ENCODE measurements at places on chromosomes 4 and X.

DNA sequence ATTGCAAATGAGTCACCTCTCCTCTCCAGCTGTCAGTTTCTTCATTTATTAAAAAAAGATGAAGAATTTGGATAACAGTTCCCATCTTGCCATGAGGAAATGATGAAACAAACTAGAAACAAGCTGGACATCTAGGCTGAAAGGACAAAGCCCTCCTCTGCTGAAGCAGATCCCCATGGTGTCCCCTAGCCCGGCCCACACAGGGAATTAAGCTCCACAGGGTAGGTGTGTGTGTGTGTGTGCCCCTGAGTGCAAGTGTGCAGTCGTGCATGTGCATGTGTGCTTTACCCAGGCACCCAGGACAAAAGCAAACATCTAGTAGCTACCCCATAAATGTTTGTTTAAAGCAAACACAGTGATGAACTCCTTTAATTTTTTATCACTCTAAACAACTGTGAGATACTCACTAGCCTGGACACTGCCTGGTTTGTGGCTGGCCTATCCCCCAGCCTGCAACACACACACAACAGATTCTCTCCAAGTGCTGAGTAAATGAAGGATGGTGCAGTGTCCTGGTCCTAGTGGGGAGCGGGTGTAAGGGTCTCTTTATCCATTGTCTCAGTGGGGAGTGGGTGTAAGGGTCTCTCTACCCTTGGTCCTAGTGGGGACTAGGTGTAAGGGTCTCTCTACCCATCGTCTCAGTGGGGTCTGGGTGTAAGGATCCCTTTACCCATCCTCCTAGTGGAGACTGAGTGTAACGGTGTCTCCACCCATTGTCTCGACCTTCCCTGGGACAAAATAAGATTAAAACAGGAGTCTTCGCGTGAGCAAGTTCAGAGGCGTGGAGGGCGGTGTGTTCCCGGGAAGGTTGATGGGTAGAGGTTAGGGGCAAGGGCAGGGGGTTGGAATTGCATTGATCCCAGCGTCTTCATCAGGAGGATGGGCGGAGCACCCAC, 688 bp upstream of the EVC start:
- DNase-seq = no peak

GRCh38 chrX:37455381-37455780, 106.2 kb downstream of the PRRG1 start:
- no peak for DNase-seq

DNA sequence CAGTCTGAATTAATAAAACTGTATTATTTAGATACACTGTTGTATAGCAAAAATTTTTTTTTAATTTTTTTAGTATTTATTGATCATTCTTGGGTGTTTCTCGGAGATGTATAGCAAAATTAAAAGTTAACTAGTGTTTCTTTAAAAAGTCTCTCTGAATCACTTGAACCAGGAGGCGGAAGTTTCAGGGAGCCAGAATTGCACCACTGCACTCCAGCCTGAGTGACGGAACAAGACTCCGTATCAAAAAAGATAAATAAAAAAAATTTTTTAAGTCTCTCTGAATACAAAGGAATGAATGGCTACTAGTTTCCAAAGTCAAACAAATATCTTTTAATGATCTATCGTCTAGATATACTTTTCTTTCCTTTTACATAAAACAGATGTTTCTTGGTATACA, 64.4 kb downstream of the ELF2 start:
- DNase-seq = no peak

DNA sequence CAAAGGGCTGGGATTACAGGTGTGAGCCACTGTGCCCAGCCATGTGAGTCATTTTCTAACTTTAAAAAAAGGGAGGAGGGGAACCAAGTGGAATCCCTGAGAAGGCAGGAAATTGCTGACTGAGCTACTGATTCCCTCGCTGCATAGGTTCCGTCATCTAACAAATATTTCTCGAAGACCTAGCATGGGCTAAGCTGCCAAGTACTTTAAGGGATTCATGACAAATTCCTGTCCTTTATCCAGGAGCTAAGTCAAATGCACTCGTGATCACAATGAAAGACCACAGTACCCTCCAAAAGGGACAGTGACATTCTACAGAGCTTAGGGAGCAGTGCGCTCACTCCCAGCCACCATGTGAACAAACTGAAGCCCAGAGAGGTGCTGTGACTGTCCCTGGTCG, 33.2 kb upstream of the MAN2B2 start:
- no peak for DNase-seq

GRCh38 chr4:3268395-3269104, 19.6 kb downstream of the MSANTD1 start:
- DNase-seq = no peak

DNA sequence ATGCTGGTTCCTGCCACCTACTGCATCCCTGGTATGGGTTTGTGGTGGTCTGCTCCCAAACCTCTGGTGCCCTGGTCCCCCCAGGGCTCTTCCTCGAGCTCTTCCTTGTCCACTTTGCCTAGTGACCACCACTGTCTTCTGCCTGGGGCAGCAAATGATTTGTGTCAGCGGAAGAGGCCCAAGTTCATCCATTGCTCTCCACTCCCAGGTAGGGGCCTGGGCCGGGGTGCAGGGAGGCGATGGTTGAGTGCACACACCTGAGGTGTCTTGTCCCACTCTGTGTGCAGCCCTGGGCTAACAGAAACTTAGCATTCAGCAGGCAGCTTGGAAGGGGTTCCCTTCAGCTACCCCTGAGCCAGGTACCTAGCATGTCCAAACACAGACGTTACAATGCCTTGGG, 75.6 kb upstream of the SOX3 start:
- DNase-seq = no peak

- no peak for DNase-seq
Measured at GRCh38 chrX:9114245-9114644, 80.3 kb upstream of the FAM9B start.

DNA sequence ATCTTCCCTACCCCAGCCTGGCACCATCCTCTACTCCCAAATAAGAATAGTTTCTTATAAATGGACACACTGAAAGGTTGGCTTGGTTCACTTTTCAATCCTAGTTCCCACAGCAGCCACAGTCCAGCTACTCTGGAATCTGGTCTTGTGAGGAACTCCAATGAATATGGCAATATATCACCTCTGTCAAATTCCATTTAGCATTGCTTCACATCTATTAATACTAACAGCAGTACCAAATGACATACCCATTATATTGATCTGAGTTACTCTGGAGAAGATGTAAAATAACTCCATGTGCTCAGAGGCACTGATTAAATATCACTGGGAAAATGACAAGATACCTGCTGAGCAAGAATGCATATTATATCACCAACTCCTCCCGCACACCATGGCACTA, 8.6 kb downstream of the OPHN1 start:
- DNase-seq = no peak

DNA sequence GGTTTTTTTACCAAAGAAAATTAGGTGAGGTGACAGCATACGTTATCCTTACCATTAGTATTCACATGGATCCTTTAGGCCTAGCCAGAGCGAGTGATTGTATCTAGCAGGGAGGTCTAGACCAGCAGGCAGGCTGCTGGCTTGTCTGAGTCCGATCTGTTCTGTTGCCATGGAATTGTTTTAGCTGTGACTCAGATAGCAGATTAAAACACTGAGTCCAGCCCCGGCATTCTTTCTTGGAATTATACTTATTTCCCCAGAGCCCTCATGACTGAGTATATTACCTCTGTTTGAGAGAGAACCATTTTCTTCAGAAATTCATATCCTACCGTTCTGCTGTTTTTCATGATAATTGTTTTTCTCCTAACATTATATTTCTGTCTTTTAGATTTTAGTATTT, 37.4 kb downstream of the OCRL start:
- no peak for DNase-seq

Measured in NAMALWA (cell line).